ENCODE measurements at places on chromosomes 2 and 18.

DNA sequence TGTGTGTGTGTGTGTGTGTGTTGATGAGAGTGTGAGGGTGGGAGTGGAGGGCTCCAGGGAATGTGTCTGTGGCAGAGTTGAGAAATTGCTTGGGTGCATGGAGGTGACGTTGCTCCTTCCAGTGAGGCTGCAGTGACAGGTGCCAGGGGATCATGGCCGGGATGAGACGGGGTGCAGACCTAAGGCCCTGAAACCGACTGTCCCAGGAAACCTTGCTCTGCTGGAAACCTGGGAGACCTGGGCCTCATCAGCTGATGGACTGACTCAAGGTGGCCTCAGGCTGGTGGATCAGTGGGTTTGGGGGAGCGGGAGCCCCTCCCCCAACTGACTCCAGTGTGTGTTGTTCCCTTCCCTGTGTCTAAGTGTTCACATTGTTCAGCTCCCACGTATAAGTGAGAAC is 56.6 kb downstream of the INHBB start:
- no peak for DNase-seq

GRCh38 chr2:79100285-79100684 is 12.5 kb upstream of the REG1B start:
- DNase-seq: no peak

DNA sequence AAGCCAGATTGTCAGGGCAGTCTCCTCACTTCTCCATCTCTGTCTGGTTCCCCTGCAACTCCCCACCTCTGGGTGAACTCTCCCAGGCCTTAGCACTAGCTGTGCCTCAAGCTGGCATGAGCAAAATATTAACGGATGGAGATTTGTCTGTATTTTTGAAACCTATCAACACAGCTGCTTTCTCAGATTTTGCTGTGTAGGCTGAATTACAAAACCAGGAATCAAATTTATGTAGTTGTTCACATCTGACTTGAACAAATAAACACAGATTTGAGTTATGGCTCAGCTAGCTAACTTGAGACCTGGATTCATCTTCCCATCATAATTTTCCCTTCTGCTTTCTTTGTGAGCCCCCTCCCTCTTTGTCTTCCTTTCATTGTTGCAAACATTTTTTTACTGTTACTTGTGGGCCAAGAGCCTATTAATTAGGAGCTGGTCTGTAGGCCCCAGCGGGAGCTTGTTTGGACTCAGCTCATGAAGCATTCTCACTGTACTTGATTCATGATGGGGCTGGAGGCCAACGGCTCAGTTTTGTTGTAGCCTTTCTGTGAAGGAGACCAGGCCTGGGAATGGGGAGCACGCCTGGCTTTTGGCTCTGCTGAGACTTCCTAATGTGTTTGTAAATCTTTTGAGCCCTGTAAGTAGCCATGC is 164.1 kb upstream of the GATA6 start:
- DNase-seq: no peak

DNA sequence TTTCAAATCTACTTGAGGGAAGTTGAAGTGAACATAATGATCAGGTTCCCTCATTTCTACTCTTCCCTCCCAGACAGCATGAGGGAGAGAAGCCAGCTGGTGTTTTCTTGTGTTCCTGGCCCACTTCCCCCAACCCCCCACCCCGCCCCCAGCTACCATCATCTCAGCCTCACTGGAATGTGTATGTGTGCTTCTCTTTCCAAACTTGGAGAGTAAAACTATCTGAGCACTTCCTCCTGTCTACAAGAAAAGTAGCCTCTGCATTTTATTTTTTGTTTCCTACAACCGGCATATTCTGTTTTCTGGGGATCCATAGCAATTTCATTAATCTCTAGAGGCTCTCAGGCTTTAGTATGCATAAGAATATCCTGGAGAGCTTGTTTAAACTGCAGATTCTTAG is 53.6 kb upstream of the GRHL1 start:
- no peak for DNase-seq
